ENCODE measurements at places on chromosomes 4 and X. TPM values are rescaled to one million over a fixed set of nuclear protein-coding genes. Genes with fewer than 3 reads are reported as not detected.

- no peak for DNase-seq
These were observed 3.3 kb downstream of the SH3BP2 start for GRCh38 chr4:2795893-2796848.

DNA sequence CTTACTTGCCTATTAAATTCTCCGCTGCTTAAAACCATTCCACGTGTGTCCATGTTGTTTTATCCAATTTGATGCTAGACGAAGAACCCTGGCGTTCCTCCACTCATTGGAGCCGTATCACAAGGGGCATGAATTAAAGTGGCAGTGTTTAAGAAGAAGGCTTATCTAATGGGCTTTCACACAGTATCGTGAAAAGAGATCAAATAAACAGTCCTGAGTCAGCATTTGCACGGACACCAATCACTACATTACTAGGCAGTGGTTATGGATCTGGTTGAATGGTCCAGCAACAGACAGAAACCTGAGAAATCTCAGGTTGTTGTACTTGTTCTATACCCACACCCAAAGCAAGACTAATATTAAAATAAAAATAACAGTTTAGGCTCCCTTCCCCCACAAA is 671.6 kb downstream of the FAT4 start:
- no peak for DNase-seq

The CXCL11 gene
- total RNA-seq: not detected

The SSX2 gene
- total RNA-seq: not detected

The FHDC1 gene
- 4.2 TPM for total RNA-seq

- DNase-seq: no peak
These were observed 38.3 kb upstream of the MMAA start for GRCh38 chr4:145580906-145581305.

Data from mesothelial cell of epicardium (in vitro differentiated cells).